ENCODE measurements at places on chromosomes 2 and 18. TPM values are rescaled to one million over a fixed set of nuclear protein-coding genes. Genes with fewer than 3 reads are reported as not detected.
A peak's percentile ranks its signal among the peaks of the same experiment; 100 is the strongest.

GRCh38 chr2:158575051-158575635 is 118.4 kb downstream of the PKP4 start:
- DNase-seq = peak; percentile 16

- DNase-seq = no peak
Measured at GRCh38 chr2:129799036-129799958, 180.2 kb upstream of the RAB6C start.

DNA sequence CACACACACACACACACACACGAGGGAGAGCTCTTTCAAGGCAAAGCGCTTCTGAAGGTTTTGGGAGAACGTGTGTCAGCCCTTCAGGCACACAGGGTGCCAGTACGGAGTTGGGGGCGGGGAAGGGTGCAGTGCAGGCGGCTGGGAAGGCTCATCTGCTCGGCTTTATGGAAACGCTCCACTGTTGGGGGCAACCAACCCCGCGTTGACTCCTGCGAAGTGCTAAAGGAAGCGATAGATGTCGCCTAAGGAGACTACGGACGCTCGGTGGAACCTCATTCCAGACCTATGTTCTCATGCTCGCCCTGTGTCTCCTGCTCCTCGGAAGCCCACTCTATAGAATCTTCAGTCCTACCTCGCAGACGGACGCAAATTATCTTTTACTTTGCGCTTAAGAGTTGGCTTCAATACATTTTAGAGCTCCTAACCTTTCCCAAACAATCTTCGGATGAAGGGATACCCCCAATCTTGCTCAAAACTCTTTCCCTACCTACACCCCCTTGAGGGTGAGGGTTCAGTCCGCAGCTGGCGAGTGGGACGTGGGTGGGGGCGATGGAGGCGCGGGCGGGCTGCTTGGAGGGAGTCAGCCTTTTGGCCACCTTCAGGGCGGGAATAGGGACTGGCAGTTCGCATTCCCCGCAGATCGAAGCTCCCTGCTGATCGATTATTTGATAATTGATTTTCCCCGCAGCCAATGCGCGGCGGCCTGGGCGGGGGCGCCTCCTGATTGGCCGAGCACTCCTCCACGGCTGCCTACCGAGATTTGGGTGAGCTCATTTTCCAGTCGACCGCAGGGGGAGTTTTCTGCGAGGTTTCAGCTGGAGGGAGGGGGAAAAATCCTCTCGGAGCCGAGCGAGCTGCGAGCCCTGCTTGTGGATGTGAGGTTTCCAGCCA is 1.9 kb upstream of the MEIS1 start:
- DNase-seq = peak; percentile 82

DNA sequence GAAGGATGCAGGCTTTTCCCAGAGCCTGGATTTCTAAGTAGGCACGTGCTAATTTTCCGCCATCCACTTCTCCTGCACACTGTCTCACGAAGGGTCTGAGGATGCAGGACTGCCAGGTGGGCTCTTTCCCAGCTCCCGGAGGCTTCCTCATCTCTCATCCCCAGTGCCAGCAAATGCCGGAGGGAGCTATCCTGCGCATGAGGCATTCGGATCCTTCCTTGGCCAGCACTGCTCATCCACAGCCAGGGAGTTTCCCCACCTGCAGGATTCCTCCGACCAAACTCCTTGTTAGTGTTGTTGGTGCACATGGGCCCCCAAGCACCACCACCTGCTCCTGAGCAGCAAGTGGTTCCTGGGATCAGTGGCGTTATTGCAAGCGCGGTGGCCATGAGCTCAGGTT is 5.0 kb downstream of the CNDP1 start:
- DNase-seq = no peak

RGPD4 gene
- not detected for total RNA-seq

ARMC9 gene
- total RNA-seq = 21.3 TPM

DNA sequence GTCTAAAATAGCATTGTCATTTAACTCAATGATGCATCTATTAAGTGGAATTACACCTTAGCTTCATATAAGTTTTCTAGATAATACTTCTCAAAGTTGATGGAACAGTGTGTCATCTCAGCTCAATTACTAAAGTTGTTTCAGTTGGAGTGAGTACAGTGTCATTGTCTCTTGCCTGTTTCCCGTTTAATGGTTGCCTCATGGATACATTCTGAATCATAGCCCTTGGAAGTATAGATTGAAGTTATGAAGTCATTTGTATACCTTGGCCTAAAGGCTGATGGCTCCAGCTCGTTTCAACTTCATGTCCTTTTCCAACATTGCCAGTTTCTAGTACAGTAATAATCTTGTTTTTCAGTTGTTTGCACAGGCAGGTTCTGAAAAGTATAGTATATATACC is 130.5 kb upstream of the NOSTRIN start:
- no peak for DNase-seq

DNA sequence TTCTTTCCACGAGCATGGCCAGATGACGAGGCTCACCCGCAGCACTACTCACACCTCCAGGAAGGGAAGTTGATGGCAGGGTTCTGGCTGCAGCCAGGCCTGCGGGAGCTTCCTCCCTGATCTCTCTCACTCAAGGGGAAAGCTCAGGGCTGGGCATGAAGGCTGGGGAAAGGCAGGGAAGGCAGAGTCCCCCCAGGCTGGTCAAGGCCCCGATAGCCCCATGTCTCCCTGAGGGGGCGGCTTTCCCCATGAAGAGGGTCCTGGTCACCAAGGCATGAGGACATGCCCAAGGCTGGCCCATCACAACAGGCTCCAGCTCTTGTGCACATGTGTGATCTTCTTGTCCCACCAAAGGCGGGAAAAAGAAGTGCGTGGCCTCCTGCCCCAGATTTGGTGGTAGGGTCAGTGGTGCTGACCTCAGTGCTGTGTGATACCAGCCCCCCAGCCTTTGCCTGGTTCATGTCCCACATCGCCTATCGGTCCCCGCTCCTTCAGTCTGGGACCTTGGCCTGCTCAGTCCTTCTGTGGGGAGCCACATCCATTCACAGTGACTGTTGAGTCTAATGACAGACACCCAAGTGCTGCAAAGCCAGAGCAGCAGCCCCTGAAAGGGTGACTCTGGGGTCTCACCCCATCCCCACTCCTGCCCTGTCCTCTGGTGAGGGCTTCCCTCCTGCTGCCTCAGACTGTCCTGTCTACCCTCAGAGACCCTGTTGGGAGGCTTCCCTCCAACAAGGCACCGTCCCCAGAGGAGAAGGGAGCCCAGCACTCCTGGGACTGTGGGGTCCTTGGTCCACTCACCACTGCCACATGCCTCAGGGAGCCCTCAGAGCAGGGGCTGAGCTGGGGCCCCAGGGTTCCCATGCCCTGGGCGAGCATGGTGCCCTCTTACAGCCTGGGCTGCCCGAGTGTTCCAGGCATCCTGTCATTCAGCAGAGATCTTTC is 49.8 kb upstream of the ALPP start:
- DNase-seq = no peak

DNA sequence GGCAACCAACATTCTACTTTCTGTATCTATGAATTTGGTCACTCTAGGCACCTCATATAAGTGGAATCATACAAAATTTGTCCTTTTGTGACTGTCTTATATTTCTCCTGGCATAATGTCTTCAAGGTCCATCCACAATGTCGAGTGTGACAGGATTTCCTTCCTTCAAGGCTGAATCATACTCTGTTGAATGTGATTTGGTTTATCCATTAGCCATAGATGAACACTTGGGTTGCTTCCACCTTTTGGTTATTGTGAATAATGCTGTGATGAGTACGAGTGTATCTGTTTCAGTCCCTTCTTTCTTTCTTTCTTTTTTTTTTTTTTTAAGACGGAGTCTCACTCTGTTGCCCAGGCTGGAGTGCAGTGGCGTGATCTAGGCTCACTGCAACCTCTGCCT is 311.3 kb downstream of the TGIF1 start:
- DNase-seq = no peak

- no peak for DNase-seq
Measured at GRCh38 chr2:38697116-38697840, 31.4 kb downstream of the GALM start.

DNA sequence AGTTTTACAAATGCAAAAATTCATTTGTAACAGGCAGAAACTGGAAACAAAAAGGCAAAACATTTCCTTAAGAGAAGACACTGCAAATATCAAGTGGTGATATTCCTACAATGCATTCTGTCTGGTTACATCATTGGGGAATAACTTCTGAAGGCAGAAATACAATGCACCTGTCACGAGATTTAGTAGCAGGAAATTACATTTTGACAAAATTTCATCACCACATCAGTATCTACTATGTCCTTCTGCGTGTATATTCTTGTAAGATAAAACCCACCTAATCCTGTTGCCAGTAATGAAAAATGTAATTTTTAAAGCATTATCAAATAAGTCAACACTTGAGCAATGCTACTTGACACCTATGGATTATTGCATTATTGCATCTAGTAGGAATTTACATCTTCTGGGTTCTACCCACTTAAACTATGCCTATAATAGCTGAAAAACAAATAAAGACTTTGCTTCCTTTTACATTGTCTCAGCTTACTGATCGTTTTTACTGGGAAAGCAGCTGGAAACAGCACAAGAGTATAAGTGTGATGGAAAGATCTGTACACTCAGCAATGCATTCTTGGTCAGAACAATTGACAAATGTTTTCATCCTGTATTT is 59.5 kb downstream of the IRS1 start:
- DNase-seq = no peak

PTPRN gene
- 0.47 TPM for total RNA-seq

SLC4A3 gene
- 2.0 TPM for total RNA-seq

DNA sequence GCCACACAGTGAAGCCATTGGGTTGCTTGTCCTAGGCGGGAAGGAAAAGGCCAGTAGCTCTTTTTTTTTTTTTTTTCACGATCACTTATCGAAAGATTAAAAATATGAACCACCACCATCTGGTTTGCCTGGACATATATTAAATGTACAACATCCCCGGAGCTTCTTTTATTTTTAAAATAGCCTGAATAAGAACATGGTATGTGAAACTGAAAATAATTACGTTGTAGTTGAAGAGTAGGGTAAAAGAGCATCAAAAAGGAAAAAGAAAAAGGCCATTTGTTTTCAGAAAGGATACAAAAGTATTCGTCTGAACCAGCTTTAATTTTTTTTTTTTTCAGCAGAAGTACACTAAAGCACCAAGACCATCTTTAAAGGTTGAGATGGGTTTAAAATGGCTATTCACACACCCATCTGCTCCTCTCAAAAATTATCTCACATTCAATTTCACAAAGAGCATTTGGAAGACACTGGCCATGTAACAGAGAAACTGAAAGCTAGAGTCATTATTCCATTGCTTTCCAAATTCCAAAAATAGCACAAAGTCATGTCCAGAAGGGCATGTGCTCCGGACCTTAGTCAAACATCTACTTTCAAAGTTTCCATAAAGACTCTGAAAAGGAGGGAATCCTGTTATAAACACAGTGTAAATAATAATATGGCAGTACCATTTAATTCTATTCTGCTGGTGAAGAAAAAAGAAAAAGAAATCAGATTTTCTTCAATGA is 82.9 kb downstream of the SCN3A start:
- DNase-seq = no peak

- DNase-seq = peak; percentile 73
Measured at GRCh38 chr2:46014911-46015654, 282.1 kb upstream of the EPAS1 start.
